Umbilical cord (tissue), 2 donors: ENCODE measurements at places on chromosomes 5 and 9. TPM values are rescaled to one million over a fixed set of nuclear protein-coding genes. Genes with fewer than 3 reads are reported as not detected.

- DNase-seq = no peak
Measured at GRCh38 chr5:24823625-24824024, 178.8 kb upstream of the CDH10 start.

DNA sequence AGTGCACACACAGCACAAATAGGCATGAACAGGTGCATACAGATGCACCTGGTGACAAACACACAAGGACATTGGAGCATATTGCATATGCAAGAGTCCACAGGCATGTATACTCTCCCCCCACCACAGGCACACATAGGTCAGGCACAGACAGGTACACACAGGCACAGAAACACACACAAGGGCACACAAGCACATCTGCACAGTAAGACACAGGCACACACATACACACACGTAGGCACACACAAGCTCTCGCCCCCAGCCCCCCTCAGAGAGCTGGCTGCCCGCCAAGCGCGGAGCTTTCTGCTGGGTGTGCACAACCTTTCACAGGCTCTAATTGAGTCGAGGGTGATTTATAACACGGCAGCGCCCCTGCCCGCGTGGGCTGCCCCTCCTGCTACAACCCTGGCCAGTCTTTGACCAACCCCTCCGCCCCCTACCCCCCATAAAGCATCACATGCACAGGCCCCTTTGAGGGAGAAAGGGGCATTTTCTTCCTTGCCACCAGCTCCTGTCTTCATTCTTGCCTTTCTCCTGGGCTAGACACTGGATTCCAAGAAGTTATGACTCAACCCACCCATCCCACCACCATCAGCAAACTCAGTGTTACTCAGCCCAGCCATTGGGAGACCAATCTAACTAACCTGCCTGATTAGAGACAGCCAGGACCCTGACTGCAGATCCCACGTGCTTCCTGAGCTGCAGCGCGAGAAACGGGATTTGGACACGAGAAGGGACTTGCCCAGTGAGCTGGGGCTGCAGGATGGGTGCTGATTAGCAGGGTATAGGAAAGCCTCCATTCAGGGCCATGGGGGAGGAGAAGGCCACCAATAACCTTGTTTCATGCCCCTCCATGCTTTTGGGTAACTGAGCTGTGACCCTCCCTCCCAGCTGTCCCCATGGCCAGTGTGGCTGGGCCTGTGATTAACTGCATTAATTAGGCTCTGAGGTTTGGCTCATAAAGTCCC lies 42.8 kb upstream of the PSD2 start:
- DNase-seq = no peak

- no peak for DNase-seq
Measured at GRCh38 chr5:62376064-62376463, 27.6 kb downstream of the DIMT1 start.

DNA sequence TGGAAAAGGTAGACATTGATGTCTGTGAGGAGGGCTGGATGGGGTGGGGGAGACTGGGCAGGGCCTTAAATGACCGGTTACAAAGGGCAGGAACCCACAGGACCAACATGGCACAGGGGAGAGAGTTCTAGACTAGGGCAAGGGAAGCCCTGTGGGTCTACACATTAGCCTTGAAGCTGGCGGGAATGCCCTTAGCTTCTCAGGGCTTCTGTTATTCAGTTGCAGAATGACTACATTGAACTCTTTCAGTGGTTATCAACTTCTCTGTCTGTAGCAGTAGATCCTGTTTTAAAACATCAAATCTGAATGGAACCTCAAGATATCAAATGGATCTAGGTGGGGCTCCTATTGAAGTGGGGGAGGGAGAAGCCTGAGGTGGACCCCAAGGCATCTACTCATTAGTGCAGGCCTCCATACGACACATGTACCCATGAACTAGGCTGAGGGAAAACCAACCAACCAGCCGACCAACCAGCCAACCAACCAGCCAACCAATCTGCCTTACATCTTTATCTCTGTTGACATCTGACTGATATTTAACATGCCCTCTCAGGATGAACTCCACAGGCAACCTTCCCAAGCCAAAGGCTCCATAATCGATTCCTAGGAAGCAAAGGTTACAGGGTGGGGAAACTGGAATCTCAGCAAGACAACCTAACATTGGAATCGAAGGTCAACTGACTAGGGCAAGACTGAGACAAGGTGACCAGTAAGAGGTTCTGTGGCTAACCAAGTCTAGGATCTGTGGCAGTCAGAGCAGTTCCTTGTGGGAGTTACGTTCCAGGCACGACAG lies 48.3 kb downstream of the DAP start:
- DNase-seq = no peak

DNA sequence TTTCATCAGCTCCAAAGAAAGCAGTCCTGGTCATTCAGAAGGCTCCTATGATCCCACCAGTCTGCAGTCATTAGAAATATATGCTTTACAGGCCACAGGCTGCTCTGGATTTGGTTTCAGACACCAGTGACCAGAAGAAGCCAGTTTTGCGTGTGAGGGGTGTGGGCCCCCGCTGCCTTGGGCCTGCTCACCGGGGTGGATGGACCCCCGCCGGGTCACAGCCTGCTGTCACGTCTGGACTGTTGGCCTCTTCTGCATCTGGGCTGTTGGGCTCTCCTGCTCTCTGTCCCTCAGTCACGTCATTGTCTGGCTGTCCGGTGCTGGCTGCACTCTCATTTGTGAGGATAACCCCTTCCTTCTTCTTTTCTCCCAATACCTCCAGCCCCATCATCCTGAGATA lies 33.1 kb downstream of the NSUN2 start:
- DNase-seq = no peak

The SPATA31D4 gene
- 1.7 TPM for total RNA-seq

The ZNG1A gene
- total RNA-seq = 99.0 TPM

The PRRT1B gene
- not detected for total RNA-seq
